ENCODE measurements at places on chromosomes 1 and 21. TPM values are rescaled to one million over a fixed set of nuclear protein-coding genes. Genes with fewer than 3 reads are reported as not detected.

Gene ATP1A2
- 214 TPM for total RNA-seq

Gene SLC16A4
- total RNA-seq = 8.6 TPM

Gene TMEM82
- not detected for total RNA-seq

Gene CD247
- total RNA-seq = not detected

Gene ANGPTL3
- total RNA-seq = not detected

Gene PCP4L1
- total RNA-seq = 4.3 TPM

DNA sequence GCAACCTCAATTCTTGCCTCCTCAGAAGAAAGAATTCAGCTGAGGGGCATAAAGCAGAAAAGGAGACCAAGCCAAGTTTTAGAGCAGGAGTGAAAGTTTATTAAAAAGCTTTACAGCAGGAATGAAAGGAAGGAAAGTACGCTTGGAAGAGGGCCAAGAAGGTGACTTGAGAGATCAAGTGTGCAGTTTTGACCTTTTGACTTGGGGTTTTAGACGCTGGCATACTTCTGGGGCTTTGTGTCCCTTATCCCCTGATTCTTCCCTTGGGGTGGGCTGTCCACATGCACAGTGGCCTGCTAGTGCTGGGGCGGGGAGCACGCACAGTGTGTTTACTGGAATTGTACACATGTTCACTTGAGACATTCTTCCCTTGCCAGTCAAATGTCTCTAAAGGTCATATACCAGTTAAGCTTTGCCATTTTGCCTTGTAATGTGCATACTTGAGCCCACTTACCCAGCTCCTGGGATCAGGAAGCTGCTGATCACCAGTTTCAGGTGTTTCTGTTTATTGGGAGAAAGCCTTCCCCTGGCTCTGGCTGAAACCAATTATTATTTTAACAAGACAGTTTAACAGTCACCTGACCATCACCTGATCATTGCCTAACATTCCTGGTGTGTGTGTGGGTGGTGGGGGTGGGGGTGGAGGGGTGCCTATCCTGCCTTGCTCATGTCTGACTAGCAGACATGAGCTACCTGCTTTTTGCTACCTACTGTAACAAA, 36.2 kb downstream of the UTP25 start:
- no peak for DNase-seq

DNA sequence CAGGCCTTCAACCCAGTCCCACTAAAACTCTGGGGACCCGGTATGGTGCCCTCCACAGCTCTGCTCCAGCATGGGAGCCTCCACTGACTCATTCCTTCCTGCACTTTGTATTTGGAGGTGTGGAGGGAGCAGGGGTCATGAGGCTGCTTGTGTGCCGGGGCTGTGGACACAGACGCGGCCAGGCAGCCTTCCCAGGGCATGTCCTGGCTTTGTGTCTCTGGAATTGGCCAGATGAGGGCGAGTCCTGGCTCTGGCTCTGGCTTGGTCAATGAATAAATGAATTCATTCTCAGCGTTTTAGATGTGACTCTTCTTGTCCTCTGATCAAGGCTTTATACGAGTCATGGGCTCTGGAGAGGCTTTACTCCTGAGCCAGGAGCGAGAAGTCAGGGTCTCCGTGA, 19.1 kb downstream of the AJAP1 start:
- no peak for DNase-seq

DNA sequence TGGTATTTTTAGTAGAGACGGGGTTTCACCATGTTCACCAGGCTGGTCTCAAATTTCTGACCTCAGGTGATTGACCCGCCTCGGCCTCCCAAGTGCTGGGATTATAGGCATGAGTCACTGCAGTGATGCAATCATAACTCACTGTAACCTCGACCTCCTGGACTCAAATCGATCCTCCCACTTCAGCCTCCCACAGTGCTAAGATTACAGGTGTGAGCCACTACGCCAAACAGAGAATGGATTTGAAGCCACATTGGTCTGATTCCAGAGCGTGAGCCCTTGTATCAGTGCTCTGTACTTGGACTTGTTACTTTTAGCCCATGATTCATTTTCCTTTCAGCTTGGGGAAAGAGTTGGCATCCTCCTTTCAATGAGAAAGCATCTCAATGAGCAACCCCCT, 14.9 kb upstream of the ZNF683 start:
- no peak for DNase-seq

DNA sequence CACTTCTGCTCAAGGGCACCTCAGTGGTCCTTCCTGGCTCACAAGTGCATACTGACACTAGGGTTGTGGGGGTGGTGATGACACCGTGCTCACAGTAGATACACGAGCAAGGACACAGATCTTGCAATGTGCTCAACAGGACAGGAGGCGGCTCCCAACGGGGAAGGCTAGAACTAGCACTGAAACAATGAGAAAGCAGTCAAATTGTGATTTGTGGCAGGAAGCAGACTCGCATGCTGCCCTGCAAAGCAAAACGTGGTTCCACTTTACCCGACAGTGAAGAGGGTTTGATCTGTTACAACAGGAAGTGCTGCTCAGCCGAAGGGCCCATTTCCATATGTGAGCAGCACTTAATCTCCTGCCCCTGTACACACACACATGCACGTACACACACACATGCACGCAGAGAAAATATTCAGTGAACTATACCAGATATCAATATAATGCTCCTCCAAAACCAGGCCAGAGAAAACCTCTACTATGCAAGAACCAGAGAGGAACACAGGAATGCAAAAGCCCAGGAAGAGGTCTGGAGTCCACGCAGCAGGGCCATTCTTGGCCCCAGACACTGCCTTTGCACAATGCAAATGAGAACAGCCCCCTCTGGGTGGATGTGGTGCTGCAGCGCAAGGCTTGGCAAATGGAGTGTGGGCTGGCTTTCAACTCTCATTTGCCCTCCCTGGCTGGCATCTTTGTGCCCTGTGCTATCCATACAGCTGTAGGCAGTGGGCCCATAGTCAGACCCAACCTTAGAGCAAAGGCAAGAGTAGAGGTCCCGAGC, 47.1 kb downstream of the KANK4 start:
- no peak for DNase-seq

GRCh38 chr1:100530880-100531487, 7.0 kb upstream of the GPR88 start:
- DNase-seq = no peak

GRCh38 chr1:90133133-90133532, 138.2 kb downstream of the ZNF326 start:
- no peak for DNase-seq

GRCh38 chr1:39491146-39491921, at the start of gene BMP8A:
Gene BMP8A, plus strand, starts transcription at chr1:39491636. Its CDS starts 356 bp downstream, at chr1:39491992.
- DNase-seq = no peak

- no peak for DNase-seq
Observed at GRCh38 chr1:36225283-36225899, 1.1 kb downstream of the THRAP3 start.

- no peak for DNase-seq
Observed at GRCh38 chr1:232620356-232620969, 9.5 kb downstream of the SIPA1L2 start.

DNA sequence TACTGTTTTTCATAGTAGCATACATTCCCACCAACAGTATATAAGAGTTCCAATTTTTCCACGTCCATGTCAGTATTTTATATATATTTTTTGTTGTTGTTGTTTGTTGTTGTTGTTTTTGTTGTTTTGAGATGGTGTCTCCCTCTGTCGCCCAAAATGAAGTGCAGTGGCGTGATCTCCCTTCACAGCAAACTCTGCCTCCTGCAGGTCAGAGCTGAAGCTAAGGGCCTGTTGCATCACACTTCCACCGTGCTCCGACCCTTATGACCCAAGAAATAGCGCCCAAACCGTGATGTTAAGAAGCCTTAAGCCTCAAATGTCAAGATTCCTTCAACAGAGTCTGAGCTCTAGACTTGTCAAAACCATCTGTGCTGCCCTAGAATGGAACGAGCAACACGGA, 2032.3 kb downstream of the MRPL39 start:
- no peak for DNase-seq

DNA sequence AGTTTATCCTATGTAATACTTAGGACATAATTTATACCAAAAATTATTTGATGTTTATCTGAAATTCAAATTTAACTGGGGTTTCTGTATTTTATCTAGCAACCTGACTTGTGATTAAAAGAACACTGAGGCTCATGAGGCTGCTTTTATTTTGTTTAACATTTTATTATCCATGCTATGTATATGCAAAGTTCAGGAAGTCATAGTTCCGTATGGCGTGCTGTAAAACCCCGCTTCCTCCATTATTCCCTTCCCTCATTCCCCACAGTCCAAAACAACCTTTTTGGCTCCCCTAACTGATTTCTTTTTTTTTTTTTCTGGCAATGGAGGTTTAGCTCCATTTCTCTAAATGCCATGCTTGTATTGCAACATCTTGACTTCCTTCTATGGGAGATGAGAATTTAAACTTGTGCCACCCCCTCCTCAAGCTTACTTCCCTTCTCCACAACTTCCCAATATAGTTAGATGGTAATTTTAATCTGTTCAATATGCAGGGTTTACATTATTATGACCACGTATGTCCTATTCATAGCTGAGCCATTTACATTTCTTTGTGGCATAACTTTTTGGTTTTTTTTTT, 138.0 kb upstream of the DNAH14 start:
- no peak for DNase-seq

Data from esophagus muscularis mucosa (tissue), 4 donors.